ENCODE measurements at places on chromosomes 16 and 17.
A peak's percentile ranks its signal among the peaks of the same experiment; 100 is the strongest.

- DNase-seq, result no peak
Measured at GRCh38 chr17:2487306-2487705, 24.4 kb downstream of the METTL16 start.

GRCh38 chr17:77684803-77685798 lies 273.4 kb upstream of the TNRC6C start:
- DNase-seq, result no peak

DNA sequence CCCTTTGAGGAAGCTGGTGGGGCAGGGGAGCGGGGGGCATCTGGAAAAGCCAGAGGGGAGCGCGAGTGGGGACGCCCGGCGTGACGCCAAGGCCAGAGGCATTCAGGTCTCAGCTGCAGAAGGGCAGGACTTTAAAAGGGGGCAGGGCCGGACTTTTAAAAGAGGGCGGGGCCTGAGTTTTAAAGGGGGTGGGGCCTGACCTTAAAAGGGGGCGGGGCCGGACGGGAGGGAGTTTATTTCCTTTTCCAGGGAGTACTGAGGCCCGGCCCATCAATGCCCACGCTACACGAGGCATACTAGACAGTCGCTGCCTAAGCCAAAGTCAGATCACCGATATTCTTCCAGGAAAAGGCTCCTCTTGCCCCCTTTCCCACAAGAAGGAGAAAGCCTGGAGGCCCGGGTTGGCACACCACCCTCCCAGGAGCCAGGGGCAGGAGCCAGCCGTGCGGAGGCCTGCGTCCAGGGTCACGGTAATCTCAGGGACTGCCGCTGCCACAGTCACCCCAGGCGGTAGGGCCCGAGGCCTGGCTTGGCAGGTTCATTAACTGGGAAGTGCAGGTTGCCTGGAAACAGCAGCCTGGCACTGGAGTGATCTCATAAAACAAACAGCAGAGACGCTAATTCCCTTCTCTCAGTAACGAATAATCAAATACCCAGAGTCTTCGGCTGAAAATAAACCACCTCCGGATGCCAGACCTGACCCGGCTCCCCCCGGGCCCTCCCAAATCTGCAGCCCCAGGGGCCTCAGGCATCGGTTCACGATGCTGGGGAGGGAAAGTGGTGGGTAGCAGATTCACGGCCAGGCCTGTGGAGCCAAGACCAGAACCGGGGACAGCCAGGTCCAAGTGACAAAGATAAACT lies 90.7 kb downstream of the TIMM22 start:
- DNase-seq, result peak; percentile 96

GRCh38 chr17:82105882-82106687 lies 8.0 kb upstream of the FASN start:
- peak; percentile 96 for DNase-seq

GRCh38 chr17:64328859-64329531 lies 61.7 kb downstream of the PECAM1 start:
- DNase-seq, result no peak

GRCh38 chr17:20216853-20217252 lies 207.7 kb downstream of the SPECC1 start:
- DNase-seq, result no peak

GRCh38 chr17:66494023-66494803 lies 191.8 kb downstream of the PRKCA start:
- peak; percentile 90 for DNase-seq

DNA sequence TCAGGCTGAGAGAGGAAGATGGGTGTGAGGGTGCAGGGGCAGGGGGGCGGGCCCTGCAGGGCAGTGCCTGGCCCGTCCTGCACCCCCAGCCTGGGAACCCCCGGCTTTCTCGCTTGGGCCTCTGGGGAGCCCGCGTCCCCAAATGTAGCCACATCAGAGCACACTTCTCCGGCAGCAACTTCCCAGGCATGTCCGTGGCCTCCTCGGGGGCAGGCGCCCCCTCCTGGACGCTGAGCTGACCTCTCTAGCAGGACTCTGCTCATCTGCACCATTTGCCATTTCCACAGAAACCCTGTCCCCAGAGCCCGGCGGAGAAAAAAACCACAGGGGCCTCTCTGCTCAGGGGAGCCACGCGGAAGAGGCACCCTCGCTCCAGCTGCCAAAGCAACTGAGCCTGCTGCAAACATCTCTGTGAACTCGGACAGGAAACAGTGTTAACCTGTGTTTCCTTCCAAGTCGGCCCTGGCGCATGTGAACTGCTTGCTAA lies 63.4 kb downstream of the KLHDC4 start:
- peak; percentile 23 for DNase-seq

DNA sequence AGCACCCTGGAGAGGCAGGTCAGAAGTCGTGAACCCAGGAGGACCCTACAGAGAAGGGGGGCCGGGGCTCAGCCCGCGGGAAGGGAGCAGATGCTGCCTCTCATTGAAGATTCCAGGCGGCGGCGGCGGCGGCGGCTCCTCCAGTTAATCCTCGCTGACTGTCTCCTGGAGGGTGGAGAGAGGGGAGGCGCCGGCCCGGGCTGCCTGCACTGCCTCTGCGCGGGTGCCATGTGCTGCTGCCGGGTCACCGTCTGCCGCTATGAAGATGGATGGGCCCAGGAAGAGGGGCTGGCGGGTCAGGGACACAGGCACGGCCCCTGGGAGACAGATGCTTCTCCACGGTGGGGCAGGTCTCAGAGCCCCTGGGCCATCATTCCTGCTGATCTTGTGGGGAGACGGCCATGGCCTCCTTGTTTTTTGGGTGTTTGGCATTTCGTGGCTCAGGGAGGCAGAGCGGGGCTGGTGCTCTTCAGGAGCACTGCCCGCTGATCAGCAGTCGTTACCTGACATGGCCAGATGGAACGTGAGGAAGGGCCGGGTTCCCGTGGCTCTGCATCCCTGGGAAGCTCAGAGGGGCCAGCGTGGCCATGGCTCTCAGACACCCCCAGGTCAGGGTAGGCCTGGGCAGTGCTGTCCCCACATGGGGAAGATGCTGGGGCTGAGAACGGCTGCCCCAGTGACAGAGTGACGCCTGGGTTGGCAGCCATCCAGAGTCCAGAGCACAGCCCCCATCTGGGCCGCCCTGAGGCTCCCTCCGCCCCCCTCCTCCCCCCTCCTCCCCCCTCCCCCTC lies 36.1 kb downstream of the GINS2 start:
- peak; percentile 85 for DNase-seq

DNA sequence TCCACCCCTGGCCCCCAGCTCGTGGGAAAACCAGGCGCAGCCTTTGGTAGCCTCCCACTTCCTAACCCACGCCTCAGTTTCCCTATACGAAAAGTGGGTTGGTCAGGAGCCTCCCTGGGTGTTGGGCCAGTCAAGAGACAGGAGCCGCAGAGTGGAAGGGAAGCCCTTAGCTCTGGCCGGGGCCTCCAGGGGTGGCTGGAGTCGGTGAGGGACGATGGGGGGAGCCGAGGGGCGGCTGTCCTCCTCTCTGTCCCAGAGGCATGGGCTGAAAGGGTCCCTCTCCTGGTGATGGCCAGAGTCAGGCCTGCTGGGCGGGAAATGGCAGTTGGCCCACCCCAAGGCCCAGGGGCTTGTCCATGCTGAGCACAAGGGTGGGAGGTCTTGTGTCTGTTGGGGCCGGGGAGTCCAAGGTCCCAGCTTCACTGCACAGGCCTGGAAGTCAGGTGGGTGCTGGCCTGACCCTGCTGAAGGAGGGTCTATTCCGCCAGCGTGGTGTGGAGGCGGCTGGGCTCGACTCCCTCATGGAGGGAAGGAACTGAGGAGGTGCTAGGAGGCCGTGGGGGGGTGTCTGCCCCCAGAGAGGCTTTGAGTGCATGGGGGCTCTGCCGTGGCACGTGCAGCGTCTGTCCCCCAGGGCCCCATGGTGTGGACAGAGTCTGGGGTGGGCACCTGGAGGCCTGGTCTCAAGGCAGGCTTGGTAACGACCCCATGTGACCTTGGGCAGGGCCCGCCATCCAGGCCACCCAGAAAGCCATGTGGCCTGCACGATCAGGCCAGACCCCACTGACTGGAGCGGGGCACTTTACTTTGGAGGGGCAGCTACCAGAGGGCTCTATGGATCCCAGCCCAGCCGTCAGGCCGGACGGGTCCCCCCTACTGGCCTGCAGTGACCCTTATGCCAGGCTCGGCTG lies 1.1 kb downstream of the SLC16A3 start:
- DNase-seq, result no peak

DNA sequence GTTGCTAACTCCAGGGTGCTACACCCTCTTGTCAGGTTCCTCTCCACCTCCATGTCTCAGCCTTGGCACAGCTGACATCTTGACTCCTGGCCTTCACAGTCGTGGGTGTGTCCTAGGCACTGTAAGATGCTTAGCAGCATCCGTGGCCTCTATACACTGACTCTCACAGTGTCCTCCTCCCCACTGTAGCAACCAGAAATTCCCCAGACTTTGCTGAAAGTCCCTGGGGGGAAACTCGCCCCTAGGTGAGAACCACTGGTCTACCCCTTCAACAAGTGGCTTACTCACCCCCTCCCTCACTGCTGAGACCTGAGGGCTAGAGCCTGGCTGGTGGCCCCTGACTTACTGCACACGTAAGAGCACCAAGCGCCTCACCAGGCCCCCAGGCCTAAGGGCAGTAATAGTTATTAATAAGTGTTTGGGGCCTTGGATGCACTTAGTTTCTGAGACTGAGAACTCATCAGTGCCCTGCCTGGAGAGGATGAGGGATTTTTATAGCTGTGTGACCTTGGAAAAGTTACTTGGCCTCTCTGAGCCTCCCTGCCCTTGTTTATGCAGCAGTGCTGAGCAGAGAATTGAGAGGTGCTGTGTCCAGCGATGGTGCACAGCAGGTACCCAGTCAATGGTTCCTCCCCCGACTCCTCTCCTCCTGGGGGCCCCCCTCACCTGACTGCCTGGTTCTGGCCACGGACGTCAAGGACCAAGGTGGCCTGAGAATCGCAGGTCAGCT lies 67.1 kb downstream of the RMI2 start:
- no peak for DNase-seq

DNA sequence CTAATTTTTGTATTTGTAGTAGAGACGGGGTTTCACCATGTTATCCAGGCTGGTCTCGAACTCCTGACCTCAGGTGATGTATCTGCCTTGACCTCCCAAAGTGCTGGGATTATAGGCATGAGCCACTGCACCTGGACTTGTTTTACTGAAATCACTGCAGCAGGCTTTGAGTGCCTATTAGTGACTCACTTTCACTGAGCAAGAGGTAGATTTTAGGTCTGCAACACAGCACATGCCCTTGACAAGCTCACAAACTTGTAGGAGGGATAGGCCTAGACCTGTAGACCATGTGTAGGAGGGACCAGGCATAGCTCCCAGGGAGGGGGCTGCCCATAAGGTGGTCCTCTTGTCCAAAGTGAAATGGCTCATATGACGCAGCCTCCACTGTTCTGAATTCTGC lies 27.0 kb upstream of the RPTOR start:
- DNase-seq, result no peak

- no peak for DNase-seq
Measured at GRCh38 chr17:18191967-18192366, 8.3 kb downstream of the ALKBH5 start.

GRCh38 chr17:13474073-13474800 lies 127.5 kb downstream of the HS3ST3A1 start:
- no peak for DNase-seq

- no peak for DNase-seq
Measured at GRCh38 chr16:75206749-75207451, at the start of gene CTRB2. Gene CTRB2, minus strand, starts transcription at chr16:75207161. Its CDS starts 20 bp downstream, at chr16:75207141.

DNA sequence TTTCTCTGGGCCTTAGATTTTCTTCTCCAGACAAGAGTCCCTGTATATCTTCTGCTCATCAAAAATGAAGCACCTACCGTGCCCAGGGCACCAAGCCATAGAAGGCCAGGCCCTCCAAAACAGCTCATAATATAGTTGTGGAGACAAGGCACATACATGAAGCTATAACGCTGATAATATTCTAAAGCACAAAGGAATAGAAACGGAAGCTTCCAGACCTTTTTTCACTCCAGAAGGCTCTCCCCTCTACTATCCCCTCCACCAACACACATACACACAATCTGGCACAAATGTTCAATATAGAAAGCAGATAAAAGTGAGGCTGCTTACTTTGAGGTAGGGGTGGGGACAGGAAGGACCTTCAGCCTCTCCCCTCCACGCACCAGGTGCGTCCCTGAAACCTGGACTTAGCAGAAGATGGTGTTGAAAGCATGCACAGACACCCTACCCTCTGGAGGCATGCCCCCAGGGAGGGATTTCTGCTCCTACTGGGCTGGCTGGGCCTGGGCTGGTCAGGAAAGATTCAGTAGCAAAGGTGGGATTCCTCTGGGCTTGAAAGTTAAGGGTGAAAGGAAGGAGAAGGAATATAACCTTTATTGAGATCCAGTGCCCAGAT lies 14.1 kb upstream of the SUPT4H1 start:
- no peak for DNase-seq

GRCh38 chr16:74723256-74723655 lies 22.6 kb upstream of the MLKL start:
- no peak for DNase-seq

- peak; percentile 31 for DNase-seq
Measured at GRCh38 chr17:60079401-60080243, 901 bp upstream of the HEATR6 start.

- peak; percentile 93 for DNase-seq
Measured at GRCh38 chr16:8963821-8964441, at the start of gene USP7. Gene USP7, minus strand, starts transcription at chr16:8963906. Its CDS starts 621 bp downstream, at chr16:8963285.

DNA sequence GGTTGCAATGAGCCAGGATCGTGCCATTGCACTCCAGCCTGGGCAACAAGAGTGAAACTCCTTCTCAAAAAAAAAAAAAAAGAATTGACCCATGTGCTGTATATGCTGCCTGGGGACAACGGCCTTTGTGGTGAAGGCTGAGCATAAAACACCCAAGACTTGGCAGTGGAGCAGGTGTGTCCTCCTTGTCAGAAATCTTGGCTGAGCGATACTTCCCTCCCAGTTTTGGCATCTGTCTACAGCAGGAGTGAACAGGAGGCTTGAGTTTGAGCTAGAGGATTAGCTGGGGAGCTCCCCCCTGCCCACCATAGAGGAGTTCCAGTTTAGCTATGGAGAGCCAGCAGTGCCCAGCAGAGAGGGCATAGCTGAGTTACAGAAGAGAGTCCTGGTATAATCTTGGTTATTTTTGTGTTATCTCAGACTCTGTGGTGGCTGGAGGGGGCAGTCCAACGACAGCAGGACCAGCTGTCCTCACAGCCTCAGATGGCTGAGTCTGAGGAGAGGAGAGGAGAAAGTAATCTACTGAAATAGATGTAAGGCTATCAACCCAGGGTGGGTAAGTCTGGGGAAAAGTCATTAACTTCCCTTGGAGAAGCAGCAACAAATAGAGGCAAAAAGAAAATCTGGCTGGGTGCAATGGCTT lies 18.4 kb downstream of the SP2 start:
- no peak for DNase-seq

DNA sequence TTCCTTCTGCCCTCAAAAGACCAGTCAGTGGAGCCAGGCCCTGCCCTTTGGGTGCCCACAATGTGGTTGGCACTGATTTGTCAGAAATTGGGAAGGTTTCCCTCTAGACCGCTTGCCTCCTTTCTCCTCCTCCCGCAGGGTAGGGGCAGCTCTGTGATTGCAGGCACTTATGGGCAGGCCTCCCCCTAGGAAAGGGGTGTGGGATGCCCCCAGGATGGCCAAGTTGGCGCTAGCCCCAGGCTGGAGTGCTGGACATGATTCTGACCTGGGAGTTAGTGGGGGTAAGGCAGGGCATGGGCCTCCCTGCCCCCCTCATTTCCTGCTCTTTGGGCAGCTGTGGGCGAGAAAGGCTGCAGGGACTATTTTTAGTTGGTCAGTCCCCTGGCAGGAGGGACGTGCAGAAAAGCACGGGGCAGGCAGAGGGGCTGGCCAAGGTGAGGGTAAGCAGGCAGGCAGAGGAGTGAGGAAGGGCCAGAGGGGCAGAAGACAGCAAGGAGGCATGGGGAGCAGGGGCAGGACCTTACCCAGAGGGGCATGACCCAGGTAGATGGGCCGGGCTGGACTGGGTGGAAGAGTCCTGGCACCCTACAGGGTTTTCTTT lies 3.3 kb downstream of the RARA start:
- no peak for DNase-seq
